ENCODE measurements at places on chromosomes 1 and 21.

GRCh38 chr1:112866151-112866550 is 89.8 kb downstream of the SLC16A1 start:
- no peak for DNase-seq

GRCh38 chr21:22223385-22223784 is 1225.2 kb downstream of the NCAM2 start:
- DNase-seq: no peak

DNA sequence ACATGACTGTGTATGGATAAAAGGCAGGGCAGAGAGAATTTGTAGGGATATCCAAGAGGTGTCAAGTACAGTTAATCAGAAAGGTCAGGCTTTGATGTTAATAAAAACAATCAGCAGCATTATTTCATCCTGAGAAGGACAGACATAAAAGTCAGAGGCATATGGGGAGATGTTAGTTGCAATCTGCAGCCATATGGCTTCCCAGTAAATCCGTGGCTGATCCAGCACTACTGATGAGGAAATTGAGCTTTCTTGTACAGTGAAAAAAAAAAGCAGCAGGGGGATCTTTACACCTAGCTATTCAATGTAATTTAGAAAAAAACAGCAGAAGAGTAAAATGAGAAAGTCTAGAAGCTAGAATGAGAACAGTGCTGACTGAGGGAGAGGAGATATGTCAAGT is 2.2 kb upstream of the SPRR1B start:
- DNase-seq: no peak

- DNase-seq: no peak
Observed at GRCh38 chr1:15945832-15946448, 30.0 kb downstream of the ZBTB17 start.

DNA sequence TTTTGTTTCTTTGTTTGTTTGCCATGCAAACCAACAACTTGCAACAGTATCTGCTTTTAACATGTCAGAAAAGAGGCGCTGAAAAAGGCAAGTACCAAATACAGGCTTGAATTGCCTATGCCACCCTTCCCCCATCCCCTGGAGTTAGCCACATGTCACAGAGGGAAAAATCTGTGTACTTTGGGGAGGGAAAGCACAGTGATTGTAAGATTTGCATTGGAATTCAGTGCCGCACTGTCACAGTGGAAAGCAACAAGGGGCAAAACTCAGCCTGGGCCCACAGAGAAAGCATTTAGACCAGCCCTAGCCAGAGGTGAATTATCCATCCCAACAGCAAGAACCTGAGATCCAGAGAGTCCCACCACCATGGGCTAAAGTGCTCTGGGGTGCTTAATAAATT is 52.4 kb upstream of the ACADM start:
- DNase-seq: no peak

DNA sequence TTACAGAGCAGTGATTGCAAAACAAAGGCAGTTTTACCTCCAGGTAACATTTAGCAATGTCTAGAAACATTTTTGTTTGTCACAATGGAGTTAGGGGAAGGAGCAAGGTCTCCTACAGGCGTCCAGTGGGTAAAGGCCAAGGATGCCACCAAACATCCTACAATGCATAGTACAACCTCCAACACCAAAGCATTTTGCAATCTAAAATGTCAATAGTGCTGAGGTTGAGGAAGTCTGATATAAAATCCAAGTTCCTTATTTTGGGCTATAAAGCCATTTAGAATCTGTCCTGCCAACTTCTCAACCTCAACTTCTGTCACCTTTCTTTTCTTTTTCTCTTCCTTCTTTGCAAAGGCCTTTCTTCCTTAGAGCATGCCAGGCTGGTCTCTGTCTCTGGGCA is 111.2 kb downstream of the FASLG start:
- no peak for DNase-seq

DNA sequence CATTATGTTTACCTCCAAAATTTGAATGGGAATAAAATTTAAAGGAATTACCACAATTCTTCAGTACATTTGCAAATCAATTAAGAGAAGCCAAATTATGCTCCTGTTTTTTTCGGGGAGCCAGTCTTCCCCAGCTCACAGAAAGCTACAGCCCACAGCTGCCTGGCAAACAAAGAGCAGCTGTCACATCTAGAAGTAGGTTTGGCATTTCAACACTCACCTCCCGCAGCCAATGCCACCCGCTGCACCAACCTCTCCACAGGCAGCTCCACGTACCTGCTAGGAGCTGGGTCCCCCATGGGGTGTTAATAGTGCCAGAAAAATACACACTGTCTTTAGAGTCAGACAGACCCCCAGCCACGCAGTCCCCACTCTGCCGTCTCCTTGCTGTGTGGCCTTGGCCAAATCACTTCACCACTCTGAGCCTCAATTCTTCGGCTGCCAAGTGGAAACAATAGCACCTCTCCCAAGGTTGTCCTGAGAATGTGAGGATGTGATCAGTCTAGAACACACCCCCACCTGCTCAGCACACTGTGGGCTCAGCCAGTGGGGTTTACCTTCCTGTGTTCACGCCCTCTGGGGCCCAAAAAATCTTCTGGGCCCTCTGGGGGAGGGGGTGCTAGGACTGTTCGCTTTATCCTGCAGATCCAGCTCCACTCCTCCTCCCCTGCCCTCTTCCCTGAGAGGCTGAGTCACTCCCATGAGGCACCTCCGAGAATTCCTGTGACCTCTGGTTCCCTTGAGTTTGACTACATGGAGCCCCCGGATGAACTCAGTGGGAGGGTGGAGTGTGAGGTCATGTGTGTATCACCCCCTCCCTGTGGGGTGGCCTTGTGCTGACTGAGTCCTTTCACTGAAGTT is 204.3 kb upstream of the GRIK3 start:
- no peak for DNase-seq

DNA sequence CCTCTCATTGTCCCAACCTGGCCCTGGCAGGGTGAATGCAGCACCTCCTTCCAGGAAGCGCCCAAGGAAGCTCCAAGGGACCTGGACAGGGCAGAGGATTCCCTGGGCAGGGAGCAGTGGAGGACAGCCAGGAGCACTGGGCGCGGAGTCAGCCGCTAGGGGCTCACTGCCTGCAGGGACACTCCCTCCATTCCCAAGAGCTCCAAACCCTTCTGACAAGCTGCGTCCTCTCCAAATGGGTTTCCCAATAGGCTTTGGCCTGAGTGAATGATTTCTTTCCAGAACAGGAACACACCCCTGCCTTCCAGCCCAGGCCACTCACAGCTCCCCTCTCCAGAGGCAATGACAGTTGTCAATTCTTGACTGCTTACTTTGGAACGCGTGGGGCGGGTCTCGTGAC is 128.5 kb upstream of the EDN2 start:
- DNase-seq: peak; percentile 17

GRCh38 chr1:222370081-222370912 is 177.6 kb downstream of the HHIPL2 start:
- DNase-seq: no peak

DNA sequence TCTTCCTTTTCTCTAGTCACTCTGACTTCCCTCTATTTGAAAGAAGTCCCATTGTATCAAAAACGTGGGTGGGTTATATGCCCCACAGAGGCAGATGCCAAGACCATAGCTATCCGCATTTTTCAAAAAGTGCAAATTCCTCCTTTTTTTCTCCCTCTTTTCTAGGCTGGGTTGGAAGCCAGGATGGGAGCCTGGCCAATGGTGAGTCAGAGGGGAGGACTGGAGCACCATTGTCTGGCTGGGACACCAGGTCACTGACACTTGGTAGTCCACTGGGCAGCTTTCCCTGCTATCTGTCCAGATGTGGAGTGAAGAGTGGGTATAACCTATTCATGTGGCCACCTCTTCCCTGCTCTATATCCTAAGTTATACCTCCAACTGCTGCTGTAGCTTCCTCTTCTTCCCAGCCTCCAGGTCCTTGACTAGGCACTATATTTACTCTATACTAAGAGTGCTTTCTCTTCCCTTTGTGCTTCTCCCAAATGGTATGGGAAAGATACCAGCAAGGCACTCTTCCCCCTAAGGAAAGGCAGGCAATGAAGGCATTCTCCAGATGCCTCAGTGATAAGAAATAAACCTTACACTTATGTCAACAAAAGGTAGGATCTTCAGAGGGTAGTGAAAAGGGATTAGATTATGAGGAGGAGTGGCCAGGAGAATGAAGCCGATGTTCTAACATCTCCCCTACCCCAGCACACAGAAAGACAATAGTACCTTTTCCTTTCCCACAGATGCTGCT is 12.9 kb downstream of the PI4KB start:
- DNase-seq: no peak

DNA sequence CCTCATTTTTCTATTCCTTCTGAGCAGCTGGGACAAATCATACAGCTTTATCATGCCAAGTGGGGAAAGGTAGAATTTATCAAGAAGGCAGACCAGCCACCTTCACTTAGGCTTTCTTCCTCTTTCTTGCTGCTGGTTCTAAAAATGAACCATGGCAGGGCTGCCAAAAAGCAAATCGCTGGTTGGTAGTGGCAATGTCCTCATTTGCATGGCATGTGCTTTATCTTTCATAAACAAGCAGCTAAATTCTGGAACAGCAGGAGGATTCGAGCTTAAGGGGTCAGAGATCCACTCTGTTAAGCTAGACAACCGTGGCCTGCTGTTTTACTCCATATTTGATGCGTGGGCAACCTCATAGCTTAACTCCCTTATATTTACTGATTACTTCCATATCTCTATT is 91.3 kb downstream of the RPE65 start:
- no peak for DNase-seq

- no peak for DNase-seq
Observed at GRCh38 chr1:112575154-112575804, 43.7 kb downstream of the ST7L start.

DNA sequence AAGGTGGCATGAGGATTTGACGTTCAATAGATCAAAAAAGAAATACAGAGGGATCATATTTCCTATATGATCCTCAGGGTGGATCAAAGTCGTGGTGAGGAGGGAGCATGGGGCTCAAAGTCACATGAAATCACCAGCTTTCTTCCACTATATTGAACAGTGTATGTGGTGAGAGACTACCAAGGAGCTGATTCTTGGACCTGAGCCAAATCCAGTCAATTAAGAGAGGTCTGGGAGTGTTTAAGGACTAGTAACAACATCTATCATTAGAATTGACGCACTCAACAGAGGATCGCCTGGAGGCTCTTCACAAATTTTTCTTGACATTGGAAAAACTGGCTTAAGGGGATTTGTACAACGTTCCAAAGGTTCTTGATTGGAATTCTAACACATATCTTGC is 267.7 kb upstream of the PROX1 start:
- DNase-seq: no peak

DNA sequence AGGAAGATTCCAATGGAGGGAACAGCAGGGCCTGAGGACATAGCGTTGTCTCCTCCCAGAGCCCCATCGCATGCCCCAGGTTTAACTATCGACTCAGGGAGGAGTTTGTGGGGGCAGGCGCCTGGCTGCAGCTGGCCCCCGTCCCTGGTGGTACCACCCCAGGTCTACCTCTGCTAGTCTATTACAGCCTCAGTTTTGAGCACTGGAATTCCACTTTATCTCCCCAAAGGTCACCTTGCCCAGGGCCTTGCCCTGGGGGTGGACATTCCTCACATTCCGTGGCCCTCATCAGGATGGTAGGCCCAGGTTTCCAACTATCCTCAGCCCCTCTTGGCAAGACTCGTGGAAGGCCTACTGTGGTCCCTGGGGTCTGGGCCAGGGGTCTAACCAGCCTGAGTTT is 65.4 kb upstream of the SSBP3 start:
- DNase-seq: no peak

GRCh38 chr1:53331446-53332185 is 3.7 kb upstream of the LRP8 start:
- DNase-seq: no peak

GRCh38 chr1:47930210-47930840 is 66.9 kb downstream of the TRABD2B start:
- DNase-seq: no peak

- DNase-seq: no peak
Observed at GRCh38 chr1:201916649-201917249, 28.1 kb downstream of the SHISA4 start.

- DNase-seq: peak; percentile 49
Observed at GRCh38 chr1:153355445-153356071, 2.1 kb upstream of the S100A9 start.

DNA sequence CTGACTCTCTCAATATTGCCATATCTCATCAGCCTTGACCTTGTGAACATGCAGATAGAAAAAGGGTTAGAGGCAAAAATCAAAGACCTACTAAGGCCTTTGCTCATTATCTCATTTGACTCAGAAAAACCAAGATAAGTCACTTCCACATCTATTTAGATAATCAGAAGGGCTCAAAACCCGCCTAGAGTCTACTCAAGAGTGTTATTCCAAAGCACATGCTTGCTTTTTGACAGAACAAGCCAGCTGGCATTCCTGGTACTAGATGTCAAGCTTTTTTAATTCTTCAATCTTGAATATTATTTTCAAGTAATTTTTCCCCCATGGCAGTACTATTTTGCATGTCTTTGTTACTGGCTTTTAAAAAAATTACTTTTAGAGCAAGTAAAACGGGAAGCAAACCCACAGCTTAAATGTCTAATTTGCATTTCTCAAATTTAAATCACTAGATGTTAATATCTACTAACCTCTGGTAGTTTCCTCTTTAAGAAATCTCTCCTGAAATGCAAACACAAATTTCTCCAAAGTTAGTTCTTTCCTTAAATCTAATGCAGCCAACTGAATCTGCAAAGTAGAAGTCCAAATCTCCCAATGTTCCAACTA is 51.5 kb downstream of the APP start:
- no peak for DNase-seq

DNA sequence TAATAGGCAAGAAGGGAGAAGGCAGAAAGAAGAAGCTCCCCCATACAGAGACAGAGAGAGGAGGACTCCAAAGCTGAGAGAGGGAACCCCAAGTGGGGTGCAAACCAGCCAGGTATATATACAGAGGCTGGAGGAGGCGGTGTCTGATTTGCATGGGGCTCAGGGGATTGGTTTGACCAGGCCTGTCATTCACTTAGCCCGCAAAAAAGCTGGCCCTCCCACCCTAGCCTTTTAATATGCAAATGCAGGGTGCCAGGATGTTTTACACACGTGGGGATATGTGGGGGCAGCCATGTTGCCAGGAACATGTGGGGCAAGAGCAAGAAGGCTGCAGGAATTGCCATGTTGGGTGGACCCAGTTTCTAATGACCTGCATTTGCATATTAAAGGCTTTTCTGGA is 37.0 kb upstream of the TENT5B start:
- DNase-seq: no peak

DNA sequence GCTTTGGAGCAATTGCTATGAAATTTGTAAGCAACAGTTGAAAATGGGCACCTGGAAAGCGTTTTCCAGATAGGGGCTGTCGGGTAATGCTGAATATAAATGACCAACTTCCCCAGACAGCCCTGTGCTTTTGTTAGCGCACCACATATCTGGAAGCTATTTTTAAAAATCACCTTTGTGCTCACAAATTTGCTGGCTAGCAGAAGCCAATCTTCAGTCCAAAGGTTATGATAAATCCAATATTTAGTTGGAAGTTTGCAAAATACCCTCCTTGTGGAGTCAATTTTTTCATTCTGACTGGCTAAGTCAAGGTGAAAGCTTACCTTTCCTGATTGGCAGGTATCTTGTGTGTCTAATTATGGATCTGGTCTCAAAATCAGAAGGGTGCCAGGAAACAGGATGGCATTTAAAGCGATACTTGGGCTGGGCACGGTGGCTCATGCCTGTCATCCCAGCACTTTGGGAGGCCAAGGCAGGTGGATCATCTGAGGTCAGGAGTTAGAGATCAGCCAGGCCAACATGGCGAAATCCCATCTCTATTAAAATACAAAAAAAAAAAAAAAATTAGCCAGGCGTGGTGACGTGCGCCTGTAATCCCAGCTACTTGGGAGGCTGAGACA is 124.1 kb upstream of the AJAP1 start:
- no peak for DNase-seq

Measured in H1 (cell line).